ENCODE measurements at places on chromosomes 16 and 17. TPM values are rescaled to one million over a fixed set of nuclear protein-coding genes. Genes with fewer than 3 reads are reported as not detected.

Gene PSME3
- total RNA-seq: 109 TPM

Gene KCNJ2
- total RNA-seq: 0.12 TPM

Gene HID1
- total RNA-seq: not detected

Gene KRTAP9-4
- not detected for total RNA-seq

Gene CDK5RAP3
- total RNA-seq: 53.4 TPM

Gene ST3GAL2
- total RNA-seq: 30.6 TPM

Gene TEX14
- total RNA-seq: not detected

Gene CTRB2
- not detected for total RNA-seq

Gene COX6A2
- not detected for total RNA-seq

Gene LGALS3BP
- 742 TPM for total RNA-seq

Gene MMP28
- 0.68 TPM for total RNA-seq

Gene SLC5A10
- 0.10 TPM for total RNA-seq
